ENCODE measurements at places on chromosomes 6 and 20. TPM values are rescaled to one million over a fixed set of nuclear protein-coding genes. Genes with fewer than 3 reads are reported as not detected.
A peak's percentile ranks its signal among the peaks of the same experiment; 100 is the strongest.

The RIPOR2 gene
- total RNA-seq: 3.0 TPM

The SEL1L2 gene
- not detected for total RNA-seq

The SLC17A1 gene
- total RNA-seq: 8.7 TPM

DNA sequence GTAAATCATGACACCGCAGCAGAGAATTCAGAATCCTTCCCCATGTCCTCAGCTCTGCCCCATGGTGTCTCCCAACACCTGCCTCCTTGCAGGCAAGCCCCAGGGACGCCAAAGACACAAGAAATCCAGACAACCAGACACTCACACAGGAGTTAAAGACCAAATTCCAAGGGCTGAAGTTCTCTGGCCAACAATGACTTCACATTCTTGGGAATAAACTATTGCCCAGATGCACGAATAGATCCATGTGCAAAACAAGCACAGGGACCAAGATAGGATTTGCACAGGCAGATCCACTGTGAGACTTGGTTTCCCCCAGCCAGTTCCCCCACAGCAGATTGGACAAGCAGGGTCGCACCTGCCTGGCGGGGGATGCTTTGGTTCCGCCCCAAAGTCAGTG is 246.7 kb downstream of the SOD2 start:
- no peak for DNase-seq

DNA sequence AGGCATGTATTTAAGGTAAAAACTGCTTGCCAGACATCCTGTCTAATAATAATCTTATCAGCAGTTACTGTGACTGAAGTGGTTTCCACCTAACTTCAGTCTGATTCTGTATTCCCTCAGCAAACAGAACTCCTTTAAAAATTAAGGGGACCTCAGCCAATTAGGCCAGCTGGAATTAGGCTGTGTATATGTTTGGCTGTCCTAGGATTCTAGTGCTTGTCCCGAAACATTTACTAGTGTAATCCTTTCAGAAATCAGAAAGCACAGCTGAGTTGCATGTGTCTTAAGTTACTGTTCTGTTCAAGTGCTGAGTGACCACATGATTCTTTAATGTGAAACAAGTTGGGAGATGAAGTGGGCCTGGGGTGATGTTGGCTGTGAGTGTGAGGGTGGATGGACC is 120.9 kb upstream of the SUPT3H start:
- DNase-seq: no peak

- no peak for DNase-seq
Measured at GRCh38 chr20:56376331-56376730, 15.7 kb downstream of the AURKA start.

- no peak for DNase-seq
Measured at GRCh38 chr6:168299541-168300511, 19.8 kb downstream of the DACT2 start.

DNA sequence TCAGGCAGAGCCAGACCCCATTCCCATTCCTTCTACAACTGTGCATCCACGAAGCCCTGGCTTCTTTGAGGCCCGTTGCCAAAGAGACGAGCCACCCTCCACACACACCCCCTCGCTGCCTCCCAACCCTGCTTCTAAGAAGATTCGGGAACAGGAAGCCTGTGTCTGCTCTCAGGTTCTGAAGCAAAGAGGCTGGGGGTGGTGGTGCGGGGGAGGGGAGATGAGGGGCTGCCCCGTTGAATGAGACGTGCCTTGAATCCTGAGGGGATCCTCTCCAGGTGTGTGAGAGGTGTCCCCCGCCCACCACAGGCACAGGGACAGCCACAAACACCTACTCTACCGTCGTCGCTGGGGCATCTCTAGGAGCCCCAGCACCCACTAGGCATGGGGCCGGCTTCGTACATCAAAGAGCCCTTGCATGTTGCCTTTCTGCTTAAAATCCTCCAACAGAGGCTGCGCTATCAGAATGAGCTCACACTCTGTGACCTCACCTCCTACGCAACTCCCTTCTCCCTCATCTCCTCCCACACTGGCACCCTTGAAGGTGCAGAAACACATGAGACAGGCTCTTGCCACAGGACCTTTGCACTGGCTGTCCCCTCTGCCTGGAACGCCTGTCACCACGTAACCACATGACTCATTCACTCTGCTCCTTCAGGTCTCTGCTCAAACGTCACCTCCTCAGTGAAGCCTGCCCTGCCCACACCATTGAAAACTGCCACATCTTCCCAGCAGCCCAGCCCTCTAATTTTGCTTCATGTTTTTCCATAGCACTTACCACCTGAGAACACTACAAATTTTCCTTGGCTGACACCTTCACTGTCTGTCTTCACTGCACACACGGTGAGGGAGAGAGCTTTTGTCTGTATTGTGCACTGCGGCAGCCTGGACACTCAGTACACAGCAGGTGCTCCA is 58.5 kb downstream of the PREX1 start:
- DNase-seq: no peak

- DNase-seq: no peak
Measured at GRCh38 chr20:4112481-4113421, 97.4 kb upstream of the RNF24 start.

DNA sequence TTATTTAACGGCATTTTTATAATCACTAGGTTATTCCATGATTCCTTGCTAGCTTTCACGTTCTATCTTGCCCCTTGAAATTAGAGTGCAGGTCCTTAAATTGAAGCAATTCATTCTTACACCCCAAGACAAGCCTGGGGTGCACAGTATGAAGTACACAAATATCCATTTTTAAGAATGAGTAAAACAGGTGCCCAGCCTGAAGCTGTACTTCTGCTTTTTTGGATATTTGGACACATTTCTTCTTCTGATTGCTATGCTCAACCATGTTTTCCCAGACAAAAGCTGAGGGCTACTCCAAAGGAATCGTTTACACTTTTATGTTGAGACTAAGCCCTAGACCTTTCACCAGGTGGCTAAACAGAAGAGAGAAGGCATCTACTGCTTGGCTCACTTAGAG is 7.9 kb upstream of the TAGAP start:
- DNase-seq: no peak

GRCh38 chr20:17036541-17036940 is 190.3 kb upstream of the PCSK2 start:
- no peak for DNase-seq

GRCh38 chr20:47922269-47922668 is 137.0 kb upstream of the SULF2 start:
- DNase-seq: no peak

GRCh38 chr6:44176130-44176761 is 17.6 kb downstream of the CAPN11 start:
- DNase-seq: no peak

DNA sequence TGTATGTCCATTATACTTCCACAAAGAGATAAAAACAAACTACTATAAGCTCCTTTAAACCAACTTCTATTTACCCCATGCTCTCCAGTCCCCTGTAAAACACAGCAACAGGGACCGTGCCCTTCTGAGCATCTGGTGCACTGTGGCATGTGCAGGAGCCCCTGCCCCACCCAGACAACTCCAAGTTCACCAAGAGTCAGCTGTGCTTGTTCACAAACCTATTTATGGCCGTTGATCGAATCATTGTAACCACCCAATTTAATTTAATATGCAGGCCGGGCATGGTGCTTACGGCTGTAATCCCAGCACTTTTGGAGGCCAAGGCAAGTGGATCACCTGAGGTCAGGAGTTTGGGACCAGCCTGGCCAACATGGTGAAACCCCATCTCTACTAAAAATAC is 13.7 kb upstream of the BLCAP start:
- DNase-seq: peak; percentile 19

- DNase-seq: no peak
Measured at GRCh38 chr20:5584678-5585077, 165.5 kb upstream of the SHLD1 start.

DNA sequence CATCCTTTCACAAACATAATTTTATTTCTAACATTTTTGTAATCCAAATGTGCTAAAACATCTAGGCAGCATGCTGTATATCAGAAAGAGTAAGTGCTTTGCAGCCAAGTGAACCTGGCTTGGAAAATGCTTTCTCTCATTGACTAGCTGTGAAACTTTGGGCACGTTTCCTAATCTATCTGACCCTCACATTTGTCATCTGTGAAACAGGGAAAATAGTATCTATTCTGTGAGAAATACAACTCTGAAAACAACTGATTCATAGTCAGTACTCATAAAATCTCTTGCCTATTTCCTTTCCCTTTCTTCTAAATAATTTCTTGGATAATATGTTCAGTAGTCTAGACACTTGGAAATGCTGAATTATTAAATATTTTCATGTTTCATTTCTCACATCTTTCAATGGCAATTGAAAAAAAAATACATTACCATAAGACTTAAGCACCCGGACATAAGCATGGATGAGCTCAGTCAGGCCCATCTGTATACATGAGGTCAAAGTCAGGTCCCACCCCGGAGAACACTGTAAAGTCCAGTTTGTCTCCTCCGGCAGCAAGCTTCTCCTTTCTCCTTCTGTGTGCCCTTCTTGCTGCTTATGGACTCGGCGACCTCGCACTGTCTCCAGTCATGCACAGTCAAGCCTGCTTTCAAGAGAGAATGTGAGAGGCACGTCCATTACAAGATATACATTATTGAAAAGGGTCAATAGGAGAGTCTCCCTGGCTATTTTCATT is 455.0 kb upstream of the SOX4 start:
- DNase-seq: no peak

GRCh38 chr6:14123386-14124111 is 6.0 kb downstream of the CD83 start:
- no peak for DNase-seq

DNA sequence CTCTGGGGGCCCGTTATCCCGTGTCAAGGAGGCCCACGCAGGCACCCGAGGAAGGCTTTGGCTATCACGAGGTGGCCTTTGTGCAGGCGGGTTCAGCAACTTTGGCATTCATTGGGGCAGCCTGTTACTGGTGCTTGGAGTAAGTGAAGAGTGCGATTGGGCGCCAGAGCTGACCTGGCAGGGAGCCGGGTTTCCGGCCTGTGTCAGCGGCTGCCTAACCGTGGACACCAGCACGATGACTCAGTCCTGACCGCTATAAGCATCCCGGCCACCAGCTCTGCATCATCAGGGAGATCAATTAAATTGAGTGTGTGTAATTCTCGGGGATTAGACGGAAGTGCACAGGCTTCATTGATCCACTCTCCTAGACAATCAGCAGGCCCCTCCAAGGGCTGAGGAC is 45.9 kb downstream of the CDH4 start:
- no peak for DNase-seq

DNA sequence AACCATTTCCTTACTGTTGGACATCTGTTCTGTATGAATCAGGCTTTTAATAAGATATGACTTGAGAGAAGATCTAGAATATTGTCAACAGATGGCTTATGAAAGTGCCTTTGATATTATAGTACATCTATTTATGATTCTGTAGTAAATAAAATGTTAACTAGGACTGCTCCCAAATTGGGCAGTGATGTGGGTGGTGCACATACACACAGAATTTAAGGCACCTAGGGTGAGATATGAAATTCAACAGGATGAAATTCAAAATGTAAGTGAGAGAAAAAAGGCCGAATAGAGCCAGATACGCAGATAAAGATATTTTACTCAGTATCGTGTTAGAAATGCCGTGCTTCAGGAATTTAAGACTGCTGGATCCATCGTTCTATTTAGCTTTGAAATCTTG is 26.3 kb downstream of the FAM50B start:
- DNase-seq: no peak
